ENCODE measurements at places on chromosomes 3 and 15.

GRCh38 chr3:46368569-46368968 lies 2.2 kb upstream of the CCR5 start:
- DNase-seq: no peak

DNA sequence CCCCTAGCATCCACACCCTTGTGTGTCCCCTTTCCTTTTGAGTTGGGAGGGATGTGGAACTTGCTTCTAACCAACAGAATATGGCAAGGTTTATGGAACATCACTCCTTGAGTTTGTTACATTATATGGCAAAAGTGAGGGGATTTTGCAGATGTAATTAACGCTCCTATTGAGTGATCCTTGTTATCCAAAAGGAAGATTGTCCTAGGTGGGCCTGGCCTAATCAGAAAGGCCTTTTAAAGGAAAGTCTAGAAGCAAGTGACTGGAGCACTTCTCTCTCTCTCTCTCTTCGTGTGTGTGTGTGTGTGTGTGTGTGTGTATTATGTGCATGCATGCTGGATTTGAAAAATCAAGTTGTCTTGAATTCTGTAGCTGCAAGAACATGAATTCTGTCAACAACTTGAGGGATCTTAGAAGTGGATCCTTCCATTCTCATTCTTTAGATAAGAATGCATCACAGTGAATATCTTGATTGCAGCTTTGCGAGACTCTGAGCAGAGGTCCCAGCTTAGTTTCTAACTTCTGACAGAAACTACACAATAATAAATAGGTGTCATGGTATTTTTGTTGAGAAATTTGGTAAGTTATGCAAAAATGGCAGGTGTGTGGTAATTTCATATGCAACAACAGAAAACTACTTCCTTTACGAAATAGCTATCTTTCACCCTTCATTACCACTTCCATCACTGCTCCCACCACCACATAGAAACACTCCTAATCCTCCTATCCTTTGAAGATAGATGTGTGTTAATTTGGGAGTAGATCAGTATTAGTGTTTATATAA lies 360.9 kb upstream of the CBLB start:
- no peak for DNase-seq

DNA sequence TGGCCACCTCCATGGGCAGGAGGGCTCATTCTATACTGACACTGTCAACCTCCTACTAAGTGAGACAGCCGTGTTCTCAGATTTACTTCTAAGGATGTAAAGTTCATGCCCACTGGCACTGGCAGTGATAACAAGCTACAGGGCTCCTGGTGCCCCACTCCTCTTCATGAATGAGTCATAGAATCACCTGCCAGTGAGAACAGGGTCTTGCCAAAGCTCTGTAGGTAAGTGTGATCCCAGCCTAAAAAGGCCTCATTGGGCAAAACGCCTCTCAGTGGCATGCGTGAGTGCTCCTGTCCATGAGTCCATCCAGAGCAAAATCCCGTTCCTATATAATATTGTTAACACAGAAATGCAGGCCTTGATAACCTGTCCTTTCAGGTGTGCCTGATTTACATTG lies 17.4 kb downstream of the PXYLP1 start:
- DNase-seq: no peak

- no peak for DNase-seq
Observed at GRCh38 chr3:4795905-4796304, 183.3 kb upstream of the BHLHE40 start.

DNA sequence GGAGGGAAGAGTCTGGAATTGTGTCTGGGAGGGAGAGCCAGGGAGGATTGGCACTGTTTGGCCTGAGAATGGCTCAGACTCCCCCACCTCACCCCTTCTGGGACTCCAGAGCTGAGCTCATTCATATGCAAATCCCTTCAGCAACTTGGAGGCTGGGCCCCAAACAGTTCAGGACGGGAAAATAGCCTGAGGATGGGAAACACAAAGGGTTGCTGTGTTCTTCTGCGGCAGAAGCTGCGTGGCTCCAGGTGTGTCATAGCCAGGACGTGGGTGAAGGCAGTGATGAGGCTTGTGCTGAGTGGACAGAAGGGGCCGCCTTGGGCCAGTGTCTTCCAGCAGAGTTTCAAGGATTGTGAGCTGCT lies 16.6 kb downstream of the MASP1 start:
- no peak for DNase-seq

DNA sequence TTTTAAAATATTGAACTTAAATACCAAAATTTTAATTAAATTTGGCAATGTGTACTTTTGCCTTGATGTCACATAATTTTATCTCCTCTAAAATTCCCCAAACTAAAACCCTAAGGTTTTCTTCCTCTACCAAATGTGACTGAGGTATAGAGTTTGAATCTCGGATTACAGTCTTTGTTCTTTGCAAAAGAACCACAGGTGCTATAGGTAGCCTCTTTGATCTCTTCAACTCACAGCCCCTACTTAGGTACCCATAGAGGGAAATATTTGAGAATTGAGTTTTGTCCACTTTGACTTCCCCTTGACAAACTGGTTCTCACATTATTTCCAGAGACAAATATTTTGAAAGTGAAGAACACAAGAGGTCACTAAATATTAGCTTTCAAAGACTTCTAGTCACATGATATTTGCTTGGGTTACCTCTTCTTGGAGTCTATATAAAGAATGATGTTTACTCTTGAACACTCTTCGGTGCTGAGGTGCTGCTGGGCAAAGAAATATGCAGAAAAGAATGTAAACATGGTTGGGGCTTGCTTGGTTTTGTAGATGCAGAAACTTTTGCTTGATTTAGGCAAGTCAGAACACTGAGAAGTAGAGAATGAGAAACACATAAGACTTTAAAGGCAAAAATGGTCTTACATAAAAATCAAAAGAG lies 120.8 kb upstream of the MCTP2 start:
- no peak for DNase-seq

GRCh38 chr15:43067717-43068461 lies 37.9 kb downstream of the UBR1 start:
- DNase-seq: no peak

GRCh38 chr3:150097588-150097890 lies 126.8 kb upstream of the PFN2 start:
- DNase-seq: no peak

- DNase-seq: no peak
Observed at GRCh38 chr3:69426967-69427304, 41.0 kb upstream of the FRMD4B start.

- no peak for DNase-seq
Observed at GRCh38 chr3:104825116-104825515, 541.6 kb upstream of the ALCAM start.

DNA sequence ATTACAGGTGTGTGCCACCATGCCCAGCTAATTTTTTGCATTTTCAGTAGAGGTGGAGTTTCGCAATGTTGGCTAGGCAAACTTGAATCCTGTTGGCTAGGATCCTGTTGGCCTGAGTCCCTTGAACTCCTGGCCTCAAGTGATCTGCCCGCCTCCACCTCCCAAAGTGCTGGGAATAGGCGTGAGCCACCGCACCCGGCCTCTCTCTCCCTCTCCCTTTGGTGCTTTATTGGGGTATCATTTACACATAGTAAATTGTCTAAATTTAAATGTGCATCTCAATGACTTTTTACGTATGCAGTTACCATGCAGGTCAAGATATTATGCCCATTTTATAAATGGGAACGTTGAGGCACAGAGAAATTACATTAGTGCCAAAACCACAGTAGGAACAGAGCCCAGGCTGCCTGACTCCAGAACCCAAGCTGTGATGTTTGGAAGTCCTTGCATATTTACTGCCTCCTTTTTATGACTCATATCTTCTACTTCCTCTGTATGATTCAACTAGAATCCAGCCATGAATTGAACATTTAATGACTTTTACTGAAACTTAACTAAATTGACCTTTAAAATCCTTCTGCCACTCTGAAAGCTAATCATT lies 34.0 kb upstream of the RPP14 start:
- DNase-seq: no peak

GRCh38 chr15:63530752-63531299 lies 26.4 kb downstream of the USP3 start:
- DNase-seq: no peak

DNA sequence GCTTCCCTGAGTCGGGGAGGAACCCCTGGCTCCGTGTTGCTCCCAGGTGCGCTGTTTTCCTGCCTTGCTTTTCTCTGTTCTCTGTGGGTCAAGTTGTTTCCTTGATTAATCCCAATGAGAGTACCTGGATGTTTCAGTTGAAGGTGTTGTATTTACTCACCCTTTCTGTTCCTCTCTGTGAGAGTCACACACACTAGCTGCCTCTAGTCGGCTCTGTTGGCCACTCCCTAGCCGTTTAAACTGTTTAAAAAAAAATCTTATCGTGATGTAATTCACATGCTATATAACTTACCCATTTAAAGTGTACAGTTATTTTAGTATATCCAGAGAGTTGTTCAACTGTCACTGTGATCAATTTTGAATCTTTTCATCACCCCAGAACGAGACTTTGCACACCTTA lies 74.0 kb downstream of the AKAP13 start:
- no peak for DNase-seq

- no peak for DNase-seq
Observed at GRCh38 chr15:33358306-33358705, 47.5 kb downstream of the RYR3 start.

GRCh38 chr15:69016021-69016595 lies 1.6 kb downstream of the NOX5 start:
- DNase-seq: no peak

DNA sequence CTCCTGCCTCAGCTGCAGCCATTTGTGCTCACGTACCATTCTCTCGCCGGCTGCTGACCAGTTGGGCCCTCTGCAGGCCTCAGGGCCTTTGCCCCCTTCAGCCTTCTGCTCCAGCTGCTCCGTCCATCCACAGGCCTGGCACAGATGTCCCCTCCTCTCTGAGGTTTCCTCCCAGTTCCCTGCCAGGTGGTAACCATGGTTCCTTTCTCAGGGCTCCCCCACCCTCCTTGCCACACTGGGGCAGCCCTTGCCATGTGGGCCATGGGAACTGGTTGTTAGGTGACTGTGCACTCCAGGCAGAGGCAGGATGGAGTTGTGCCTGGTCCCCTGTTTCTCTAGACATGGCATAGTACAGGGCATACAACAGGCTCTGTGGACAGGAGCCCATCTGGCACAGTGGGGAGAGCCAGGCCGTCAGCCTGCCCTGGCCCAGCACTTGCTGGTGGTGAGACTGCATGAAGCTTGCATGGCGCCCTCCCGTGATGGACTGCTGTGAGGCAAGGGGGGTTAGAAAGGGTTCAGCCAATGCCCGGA lies 148.9 kb downstream of the DNAJB8 start:
- DNase-seq: no peak

DNA sequence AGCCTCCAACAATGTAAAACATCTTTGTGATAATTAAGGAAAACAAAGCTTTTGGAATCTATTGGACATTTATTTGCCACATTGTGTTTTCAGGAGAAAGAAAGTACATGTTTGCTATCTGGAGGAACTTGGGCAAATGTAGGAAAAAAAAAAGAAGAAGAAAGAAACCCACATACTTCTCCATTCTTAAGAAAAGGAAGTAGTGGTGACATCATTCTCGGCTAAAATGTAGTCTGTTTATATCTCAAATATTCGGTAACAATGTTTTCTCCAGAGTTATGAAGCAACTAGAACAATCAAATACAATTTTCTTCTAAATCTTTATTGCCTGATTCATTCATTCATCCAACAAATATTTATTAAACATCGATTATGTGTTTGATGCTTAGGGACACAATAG lies 2.3 kb upstream of the TGFBR2 start:
- DNase-seq: no peak

DNA sequence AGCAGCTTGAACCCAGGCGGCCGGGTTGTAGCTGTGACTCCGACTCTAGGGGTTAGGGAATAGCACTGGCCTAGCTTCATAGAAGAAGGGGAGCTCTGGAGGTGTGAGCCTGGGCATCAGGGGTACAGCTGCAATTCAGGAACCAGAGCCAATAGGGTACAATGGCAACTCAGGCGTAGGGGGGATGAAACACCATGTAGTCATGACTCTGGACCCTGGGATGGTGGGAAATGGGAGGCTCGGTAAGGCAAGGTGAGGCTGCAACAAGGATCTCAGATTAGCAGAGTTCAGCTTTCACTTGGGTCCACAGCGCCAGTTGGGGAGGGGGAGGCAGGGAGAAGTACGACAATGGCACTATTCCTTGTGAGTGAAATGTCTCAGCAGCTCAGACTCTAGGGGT lies 210.2 kb upstream of the LYSMD4 start:
- no peak for DNase-seq

- no peak for DNase-seq
Observed at GRCh38 chr3:49132437-49133225, at the start of gene LAMB2. TSS of gene LAMB2 (minus strand) at chr3:49133050. CDS start at chr3:49132867, 183 bp downstream.

DNA sequence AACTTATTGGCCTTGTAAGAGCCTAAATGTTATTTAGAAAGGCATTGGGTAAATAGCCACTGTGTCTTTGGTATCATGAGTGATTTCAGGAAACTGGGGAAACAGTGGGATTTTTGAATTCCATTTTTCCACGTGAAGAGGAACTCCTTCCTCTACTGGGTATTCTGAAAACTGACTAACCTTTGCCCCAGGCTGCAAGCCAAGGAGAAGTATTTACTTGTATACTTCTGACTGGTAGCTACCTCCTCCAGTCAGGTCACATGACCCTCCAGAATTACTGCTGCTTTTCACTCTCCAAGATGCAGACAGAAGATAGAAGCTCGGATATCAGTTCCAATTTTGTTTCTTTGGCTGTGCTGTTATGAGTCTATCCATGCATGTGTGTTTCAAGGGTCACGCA lies 50.9 kb upstream of the MAP3K13 start:
- no peak for DNase-seq

DNA sequence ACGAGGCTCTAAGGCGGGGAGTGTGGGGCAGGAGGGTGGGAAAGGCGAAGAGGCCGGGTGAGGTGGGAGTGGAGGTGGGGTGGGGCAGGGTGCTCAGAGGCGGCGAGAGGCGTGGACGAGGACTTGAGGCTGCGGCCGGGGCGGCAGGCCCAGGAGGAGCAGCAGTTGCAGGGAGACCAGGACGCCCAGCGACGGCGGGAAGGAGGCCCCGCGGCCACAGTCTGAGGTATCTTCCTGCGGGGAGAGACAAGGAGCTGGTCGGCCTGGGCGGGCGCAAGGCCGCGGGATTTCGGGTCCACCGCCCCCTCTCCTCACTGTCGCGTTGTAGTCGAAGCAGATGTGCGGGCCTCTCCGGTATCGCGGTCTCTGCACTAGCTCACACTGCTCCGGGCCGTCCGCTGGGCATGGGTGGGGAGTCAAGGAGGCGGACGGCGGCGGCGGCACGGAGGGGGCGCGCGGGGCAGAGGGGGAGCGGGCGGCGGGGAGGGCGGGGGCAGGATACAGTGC lies 5.3 kb upstream of the TMEM115 start:
- DNase-seq: no peak

GRCh38 chr3:149277331-149277813 lies 55.7 kb upstream of the CP start:
- no peak for DNase-seq

- no peak for DNase-seq
Observed at GRCh38 chr3:22115581-22115980, 364.6 kb upstream of the ZNF385D start.
